ENCODE measurements at places on chromosomes 7 and 10.
A peak's percentile ranks its signal among the peaks of the same experiment; 100 is the strongest.

DNA sequence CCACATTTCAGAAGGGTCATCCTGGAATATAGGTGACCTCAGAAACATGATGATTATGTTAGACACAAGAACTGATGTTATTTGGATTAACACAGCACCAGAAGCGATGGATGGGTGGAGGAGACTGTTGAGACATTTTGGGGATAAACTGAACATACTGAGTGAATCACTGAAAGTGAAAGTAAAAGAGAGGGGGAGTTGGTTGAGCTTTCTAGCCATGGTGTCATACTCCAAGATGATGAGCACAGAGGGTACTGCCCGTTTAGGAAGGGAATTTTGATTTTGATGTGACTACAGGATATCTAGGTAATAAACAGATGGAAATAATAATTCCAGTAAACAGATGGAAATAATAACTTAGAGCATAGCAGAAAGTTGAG, 248.0 kb upstream of the NPY start:
- no peak for DNase-seq

- no peak for DNase-seq
Observed at GRCh38 chr10:127906548-127907377, at the start of gene PTPRE. TSS of gene PTPRE (plus strand) at chr10:127907103. CDS start at chr10:128040882, 133,779 bp downstream.

DNA sequence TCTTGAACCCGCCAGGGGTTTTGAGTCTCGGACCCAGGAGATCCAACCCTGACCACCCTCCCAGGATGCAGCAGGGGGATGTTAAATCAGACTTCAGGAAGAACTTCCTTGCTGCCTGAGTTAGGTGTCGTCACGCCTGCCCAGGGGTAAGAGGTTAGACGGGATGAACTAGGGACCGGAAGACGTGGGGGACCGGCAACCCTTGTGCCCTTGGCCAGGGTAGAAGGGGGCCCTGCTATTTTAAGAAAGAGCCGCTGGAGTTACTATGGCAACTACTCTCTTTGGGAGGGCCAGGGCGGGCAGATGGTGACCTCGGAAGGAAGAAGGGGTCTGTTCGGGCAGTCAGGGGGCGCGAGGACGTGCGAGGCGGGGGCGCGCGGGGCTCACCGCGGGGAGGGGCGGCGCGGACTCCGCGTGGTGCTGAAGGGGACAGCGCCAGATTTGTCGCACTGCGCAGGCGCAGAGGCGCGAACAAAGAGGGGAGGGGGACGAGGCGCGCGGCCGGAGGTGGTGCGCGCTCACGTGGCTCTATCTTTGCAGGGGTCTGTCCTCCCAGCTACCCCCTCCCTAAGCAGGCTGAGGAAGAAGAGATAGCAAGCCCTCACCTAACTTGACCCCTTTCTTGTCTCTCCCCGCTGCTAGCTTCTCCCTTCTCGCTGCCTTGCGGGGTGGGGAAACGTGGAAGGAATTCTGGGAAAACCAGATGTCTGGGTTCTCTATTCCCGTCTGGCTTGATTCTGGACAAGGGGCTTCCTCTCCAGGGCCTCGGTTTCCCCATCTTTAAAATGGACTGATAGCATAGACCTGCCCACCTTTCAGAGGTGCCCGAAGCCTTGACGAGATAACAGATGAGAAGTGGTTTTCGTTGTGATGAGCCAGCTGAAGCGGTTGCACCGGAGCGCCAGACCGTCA, 940 bp upstream of the PSD start:
- DNase-seq: peak; percentile 86

GRCh38 chr10:71131096-71131495, 81.3 kb upstream of the UNC5B start:
- DNase-seq: no peak

- DNase-seq: no peak
Observed at GRCh38 chr10:78225594-78225993, 191.9 kb downstream of the RPS24 start.

DNA sequence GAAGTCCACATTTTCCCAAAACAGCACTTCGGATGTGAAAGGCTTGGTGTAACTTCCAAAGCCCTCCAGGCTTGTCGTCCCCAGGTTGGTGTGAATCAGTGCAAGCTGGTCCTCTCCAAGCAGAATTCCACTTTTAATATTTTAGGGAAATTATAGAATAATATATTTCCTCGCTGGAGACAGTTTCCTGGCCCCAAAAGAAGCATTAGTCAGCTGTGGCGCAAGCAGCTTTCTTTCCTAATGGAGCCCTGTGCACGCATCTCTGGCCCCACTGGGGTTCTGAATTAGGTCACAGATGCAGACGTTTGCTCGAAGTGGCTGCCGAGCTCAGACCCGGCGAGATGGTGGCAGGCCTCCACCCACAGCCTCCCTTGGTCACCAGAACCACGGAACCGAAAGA, 33.3 kb upstream of the MNX1 start:
- no peak for DNase-seq

GRCh38 chr7:732094-732541, 5.0 kb upstream of the PRKAR1B start:
- DNase-seq: peak; percentile 29

DNA sequence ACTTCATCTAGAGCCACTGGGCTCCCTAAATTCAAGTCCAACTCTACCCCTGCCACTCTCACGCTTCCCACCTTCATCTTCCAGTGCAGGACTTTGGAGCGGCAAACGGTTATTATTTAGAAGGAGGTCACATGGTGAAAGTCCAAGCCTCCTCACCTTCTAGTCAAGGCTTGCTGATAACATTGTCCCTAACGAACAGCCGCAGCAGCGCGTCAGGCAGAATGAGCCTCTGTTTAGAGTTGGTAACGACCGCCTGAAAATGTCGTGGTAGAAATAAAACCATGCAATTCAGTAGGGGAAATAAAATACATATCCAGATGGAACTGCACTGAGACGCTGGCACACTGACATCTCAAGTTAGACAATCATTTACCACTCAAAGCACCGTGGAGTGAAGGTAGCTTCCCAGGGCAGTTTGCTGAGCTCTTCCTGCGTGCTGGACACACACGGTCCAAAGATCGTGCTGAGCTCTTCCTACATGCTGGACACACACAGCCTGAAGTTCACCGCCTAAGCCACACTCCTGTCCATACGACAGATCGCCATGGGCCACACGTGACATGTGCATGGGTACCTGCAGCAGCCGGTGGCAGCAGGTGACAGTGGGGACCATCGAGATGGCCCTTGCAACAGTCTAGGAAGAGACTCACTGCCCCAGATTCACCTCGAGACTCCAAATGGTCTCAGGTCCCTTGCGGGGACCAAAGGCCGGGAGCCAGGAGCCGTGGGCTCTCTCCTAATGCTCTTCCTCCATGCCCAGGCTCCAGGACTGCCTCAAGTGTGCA, 323.5 kb downstream of the PTPRN2 start:
- no peak for DNase-seq

DNA sequence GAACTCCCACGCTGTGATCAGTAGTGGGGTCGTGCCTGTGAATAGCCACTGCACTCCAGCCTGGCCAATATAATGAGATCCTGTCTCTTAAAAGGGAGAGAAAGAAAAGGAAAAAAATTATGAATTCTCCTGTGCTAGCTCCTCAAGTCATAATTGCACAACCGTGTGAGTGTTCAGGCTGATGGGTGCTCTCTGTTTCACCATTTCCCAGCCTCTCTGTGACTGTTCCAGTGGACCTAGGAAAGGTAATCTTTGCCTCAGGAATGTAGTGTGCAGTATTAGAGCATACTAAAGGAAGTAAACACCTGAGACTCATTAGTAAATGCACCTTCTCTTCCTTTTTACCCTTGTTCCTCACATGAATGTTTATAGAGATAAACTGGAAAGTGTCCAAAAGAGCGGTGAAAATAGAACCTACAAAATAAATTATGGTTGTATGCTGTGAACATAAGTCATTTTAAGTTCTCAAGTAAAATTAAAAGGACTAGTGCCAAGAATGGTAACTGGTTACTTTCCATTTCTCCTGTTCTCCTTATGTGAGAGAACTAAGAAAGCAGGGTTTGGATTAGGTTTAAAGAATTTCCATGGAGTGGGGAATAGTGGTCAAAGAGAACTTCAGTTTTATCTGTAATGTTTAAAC, 42.7 kb downstream of the INPP5F start:
- DNase-seq: no peak

DNA sequence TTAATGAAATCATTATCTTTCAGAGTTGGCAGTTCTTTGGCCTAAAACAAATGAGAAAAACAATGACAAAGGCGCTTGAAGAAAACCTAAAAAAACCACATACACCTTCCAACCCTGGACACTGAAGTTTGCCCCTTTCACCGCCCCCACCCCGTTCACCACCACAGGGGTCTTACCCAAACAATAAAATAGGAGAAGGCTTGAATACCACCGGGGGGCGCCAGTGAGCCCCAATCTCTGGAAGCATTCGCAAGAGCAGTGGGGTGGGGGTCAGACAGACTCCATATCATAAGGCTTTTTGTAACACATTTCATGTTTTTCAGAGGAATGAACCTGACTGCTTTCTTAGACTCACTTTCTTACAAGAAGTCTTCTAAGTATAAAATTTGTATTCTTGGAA, 163.6 kb downstream of the PIP4K2A start:
- DNase-seq: no peak

DNA sequence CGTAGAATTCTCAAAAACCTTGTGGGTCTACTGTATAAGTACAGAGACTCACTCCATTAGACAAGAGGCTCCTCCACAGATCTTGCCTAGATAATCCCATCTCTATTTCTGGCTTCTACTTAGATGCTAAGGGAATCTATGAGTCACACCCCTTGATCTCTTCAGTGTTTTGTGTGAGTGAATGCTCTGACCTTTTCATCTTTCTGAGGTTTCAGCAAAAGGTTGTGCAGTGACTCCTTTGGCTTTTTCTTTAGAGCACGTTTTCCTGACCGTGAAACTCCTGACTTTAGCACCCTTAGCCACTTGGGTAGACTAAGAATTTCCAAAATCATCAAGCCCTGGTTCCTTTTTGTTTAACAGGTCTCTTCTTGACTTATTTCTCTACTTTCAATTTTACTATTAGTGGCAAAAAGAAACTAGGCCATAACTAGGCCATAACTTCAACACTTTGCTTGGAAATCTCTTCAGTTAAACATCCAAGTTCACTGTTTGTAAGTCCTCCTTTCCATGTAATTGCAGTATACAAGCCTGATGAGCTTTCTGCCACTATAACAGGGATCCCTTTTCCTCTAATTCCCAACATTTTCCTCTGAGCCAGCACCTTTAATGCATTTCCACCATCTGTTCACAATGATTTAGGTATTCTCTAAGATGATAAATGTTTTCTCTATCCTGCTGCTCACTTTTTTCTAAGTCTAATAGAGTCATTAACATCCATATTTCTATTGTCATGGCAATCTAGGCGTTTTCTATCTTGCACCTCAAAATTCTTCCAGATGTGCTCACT, 19.4 kb downstream of the COPG2 start:
- no peak for DNase-seq

GRCh38 chr10:129970465-129971364, 6.6 kb upstream of the EBF3 start:
- no peak for DNase-seq

- DNase-seq: peak; percentile 63
Observed at GRCh38 chr7:108181073-108181985, 51.2 kb upstream of the LAMB4 start.

- DNase-seq: no peak
Observed at GRCh38 chr10:107056182-107056581, 108.3 kb downstream of the SORCS1 start.

GRCh38 chr7:22184549-22185199, 172.3 kb downstream of the RAPGEF5 start:
- no peak for DNase-seq

GRCh38 chr7:74242122-74242443, 12.1 kb downstream of the RFC2 start:
- no peak for DNase-seq

GRCh38 chr7:101173752-101174244, 6.3 kb downstream of the NAT16 start:
- no peak for DNase-seq

GRCh38 chr7:133859231-133859630, 267.9 kb upstream of the LRGUK start:
- DNase-seq: no peak

DNA sequence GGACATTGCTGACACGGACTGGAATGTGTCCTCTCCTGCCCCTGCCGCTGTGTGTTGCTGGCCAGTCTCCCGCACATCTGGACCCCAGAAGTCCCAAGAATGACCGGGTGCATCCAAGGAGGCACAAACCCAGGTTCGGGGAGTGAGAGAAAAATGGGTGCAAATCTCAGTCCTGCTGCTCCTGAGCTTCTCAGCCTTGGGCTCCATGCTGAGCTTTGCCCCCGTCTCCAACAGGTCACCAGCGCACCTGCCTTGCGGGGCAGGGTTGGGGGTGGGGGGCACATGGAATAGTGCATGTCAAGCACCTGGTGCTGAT, 6.0 kb upstream of the NANOS1 start:
- no peak for DNase-seq

DNA sequence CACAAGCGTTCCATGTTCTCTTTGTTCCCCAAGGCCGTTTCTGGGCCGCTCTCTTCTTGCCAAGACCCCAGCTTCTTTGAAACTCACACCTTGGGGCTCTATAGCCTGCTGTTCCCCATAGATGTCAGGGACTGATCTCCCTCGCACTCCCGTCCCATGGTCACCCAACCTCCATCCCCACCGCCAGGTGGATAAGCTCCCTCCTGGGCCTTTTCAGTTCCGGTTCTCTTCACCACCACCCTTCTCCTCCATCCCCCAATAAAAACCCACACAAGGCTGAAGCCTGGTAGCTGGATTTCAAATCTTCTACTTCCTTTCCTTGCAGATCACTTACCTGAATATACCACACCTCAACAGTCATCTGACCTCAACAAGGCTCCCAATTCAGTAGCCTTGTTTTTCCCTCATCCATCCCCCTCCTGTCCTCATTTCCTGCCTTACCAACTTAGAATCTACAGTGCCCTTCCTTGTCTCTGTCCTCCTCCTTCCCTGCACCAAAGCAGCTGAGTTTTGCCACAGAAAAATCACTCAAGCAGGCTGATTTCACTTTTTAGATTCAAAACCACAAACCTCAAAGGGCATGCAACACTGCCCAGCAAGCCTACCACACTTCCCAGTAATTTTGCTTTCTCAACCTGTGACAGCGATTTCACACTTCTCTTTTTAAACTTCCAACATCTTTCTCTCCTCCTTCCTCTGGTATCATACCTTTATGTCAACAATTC, 7.7 kb downstream of the SLC37A3 start:
- DNase-seq: no peak

- no peak for DNase-seq
Observed at GRCh38 chr7:80432166-80432565, 79.7 kb downstream of the GNAT3 start.

DNA sequence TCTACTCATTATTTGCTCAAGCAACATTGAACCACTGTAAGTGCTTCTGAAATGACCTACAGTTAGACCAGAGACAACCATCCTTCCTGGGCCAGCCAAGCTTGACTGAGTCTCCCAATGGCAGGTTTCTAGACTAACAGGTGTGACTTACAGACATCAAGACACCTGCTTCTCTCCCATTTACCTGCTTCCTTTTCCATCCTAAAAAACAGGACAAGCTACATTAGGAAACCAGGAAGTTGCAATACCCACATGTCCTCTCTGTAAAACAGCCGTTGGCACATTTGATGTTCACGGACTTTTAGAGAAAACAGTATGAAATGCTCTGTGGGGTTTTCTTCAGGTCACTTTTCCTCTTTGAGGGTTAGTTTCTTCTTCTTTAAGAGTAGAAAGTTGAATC, 4.0 kb downstream of the HECW1 start:
- no peak for DNase-seq

- no peak for DNase-seq
Observed at GRCh38 chr7:137685433-137686164, 161.2 kb downstream of the DGKI start.

- DNase-seq: no peak
Observed at GRCh38 chr7:18521945-18522566, 26.5 kb downstream of the HDAC9 start.

Measured in NCI-H510A treated with DMSO at 0.1 percent for 48 hours (cell line).